Astrocyte (in vitro differentiated cells and primary cell): ENCODE measurements at places on chromosomes 2 and 18. TPM values are rescaled to one million over a fixed set of nuclear protein-coding genes. Genes with fewer than 3 reads are reported as not detected.

DNA sequence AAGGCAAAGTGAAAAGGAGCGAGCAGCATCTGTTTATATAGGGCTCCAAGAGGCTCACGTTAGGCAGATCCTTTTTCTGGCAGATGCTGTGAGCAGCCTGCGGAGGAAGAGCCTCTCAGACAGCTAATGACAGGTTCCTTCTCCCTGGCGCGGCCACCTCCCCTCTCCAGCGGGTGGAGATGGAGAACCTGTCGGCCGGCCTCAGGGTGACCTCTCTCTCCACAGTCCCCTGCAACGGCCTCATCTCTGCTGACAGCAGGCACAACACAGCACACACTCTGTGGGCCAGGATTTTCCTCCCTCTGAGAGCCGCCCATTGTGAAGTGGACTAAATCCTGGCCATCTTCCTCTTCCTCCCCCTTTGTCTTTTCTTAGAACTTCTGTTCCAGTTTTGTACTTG lies 119.8 kb downstream of the PRKCE start:
- peaks cover 6% of the 10 kb centered on the region for H3K4me1 ChIP-seq
- no peak overlapping the region for H3K27ac ChIP-seq
- DNase-seq: peak; percentile 18
- no peaks in the 10 kb centered on the region for H3K36me3 ChIP-seq

DNA sequence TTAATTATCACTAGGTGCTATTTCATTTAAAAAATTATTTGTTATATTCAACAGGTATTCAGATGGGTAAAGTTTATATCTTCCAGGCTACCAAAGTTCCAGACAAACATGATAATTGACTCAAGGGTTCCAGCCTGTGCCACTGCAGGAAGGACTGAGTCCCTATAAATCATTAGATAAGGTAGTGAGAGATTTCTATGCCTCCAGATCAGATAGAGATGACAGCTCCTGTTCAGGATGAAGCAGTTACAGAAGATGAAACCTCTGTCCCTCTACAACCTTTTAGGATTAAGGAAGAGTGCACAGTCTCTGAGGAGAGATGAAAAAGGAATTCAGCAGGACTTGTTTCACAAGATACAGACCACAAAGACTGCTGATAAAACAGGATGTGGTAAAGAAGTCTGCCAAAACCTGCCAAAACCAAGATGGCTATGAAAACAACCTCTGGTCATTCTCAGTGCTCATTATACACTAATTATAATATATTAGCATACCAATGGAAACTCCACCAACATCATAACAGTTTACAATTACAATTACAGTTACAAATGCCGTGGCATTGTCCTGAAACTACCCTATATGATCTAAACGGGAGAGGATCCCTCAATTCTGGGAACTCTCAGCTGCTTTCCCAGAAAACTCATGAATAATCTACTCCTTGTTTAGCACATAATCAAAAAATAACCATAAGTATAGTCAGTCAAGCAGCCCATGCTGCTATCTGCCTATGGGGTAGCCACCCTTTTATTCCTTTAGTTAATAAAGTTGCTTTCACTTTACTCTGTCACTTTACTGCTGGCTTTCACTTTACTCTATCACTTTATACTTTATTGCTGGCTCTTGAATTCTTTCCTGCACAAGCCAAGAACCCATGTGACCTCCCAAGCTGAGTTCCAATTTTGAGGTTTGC lies 288.5 kb downstream of the PDE11A start:
- peak; percentile 96 for DNase-seq
- peaks cover 2% of the 10 kb centered on the region for H3K27me3 ChIP-seq
- no peaks in the 10 kb centered on the region for H3K36me3 ChIP-seq
- H3K4me3 ChIP-seq: peak overlapping the region; percentile 1
- H3K27ac ChIP-seq: peak overlapping the region; percentile 11

GRCh38 chr2:111094691-111095090 lies 26.0 kb upstream of the BCL2L11 start:
- no peak overlapping the region for H3K4me3 ChIP-seq
- H3K27me3 ChIP-seq: peaks cover 39% of the 10 kb centered on the region
- no peaks in the 10 kb centered on the region for H3K36me3 ChIP-seq
- H3K27ac ChIP-seq: no peak overlapping the region
- no peaks in the 10 kb centered on the region for H3K4me1 ChIP-seq

- H3K27ac ChIP-seq: no peak overlapping the region
- no peak overlapping the region for H3K4me3 ChIP-seq
- DNase-seq: peak; percentile 51
- no peaks in the 10 kb centered on the region for H3K36me3 ChIP-seq
- no peaks in the 10 kb centered on the region for H3K27me3 ChIP-seq
Measured at GRCh38 chr18:76425146-76426131, 69.6 kb downstream of the ZNF516 start.

DNA sequence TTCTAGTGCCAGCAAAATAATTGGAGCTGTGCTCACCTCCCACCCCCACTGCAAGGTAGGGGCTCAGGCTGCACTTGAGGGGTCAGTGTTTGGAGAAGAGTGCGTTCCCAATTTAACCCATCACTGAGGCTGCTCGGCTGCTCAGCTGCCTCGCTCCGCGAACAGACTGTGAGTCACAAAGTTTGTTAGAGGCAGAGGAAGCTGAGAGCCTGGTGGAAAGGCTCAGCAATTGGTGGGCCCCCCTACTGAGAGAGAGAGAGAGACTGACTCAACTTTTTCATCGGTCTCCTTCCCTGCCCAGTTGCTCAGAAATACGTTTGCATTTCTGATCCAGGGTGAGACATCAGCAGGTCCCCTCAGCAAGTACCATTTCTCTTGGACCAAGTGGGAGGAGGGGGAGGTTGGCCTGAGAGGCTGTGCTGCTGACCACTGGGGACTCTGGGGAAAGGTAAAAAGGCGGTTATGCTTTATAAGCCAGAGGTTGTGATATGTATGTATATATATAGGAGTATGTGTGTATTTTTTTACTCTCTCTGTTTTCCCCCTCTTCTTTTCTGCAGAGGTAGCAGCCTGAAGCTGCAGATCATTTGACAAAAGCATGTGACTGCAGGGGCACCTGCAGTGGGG lies 1.5 kb downstream of the EFR3B start:
- no peak overlapping the region for H3K27ac ChIP-seq
- no peaks in the 10 kb centered on the region for H3K27me3 ChIP-seq
- peaks cover 19% of the 10 kb centered on the region for H3K4me1 ChIP-seq
- H3K36me3 ChIP-seq: no peaks in the 10 kb centered on the region
- peak overlapping the region; percentile 61 for H3K4me3 ChIP-seq
- DNase-seq: peak; percentile 87

GRCh38 chr2:201233812-201234662 lies 26.3 kb upstream of the CASP8 start:
- H3K27me3 ChIP-seq: no peaks in the 10 kb centered on the region
- H3K4me1 ChIP-seq: no peaks in the 10 kb centered on the region
- H3K36me3 ChIP-seq: no peaks in the 10 kb centered on the region
- no peak overlapping the region for H3K27ac ChIP-seq

GRCh38 chr18:5237723-5238370 lies 40.8 kb upstream of the AKAIN1 start:
- H3K36me3 ChIP-seq: peaks cover 6% of the 10 kb centered on the region
- H3K27me3 ChIP-seq: no peaks in the 10 kb centered on the region
- H3K27ac ChIP-seq: peak overlapping the region; percentile 98
- H3K4me1 ChIP-seq: peaks cover 16% of the 10 kb centered on the region

Gene CAVIN2
- total RNA-seq: 1.9 and 2.8 TPM in 2 replicates

Gene GPR45
- total RNA-seq: 0.22 TPM in 1 of 2 replicates, not detected in the other

Gene SKOR2
- total RNA-seq: not detected in 2 replicates

Gene SRD5A2
- total RNA-seq: not detected in 2 replicates

Gene MOGAT1
- total RNA-seq: not detected in 2 replicates

Gene SERPINB11
- total RNA-seq: not detected in 2 replicates
